Small intestine (tissue), 16 donors: ENCODE measurements at places on chromosomes 5 and 9. TPM values are rescaled to one million over a fixed set of nuclear protein-coding genes. Genes with fewer than 3 reads are reported as not detected.
A peak's percentile ranks its signal among the peaks of the same experiment; 100 is the strongest.

The SPAAR gene
- 0.81 TPM for polyA plus RNA-seq

DNA sequence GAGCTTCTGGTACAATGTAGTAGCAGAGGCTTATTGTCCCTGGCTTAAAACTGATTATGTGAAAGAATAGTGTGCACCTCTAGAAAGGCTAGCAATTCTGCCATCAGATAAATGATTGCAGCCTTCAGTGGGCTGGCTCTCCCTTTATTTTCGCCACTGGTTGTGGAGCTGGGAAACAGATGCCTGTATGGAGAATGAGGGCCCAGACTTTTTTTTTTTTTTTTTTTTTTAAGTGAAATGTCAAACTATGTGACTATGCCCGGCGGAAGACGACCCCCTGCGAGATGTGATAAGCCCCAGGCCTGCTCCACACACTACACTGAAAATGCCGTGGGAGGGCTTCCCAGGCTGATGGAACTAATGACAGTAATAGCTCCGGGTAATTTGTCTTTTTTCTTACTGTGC, 28.7 kb downstream of the ISL1 start:
- DNase-seq: no peak

The TNFSF8 gene
- polyA plus RNA-seq: 1.2 TPM

DNA sequence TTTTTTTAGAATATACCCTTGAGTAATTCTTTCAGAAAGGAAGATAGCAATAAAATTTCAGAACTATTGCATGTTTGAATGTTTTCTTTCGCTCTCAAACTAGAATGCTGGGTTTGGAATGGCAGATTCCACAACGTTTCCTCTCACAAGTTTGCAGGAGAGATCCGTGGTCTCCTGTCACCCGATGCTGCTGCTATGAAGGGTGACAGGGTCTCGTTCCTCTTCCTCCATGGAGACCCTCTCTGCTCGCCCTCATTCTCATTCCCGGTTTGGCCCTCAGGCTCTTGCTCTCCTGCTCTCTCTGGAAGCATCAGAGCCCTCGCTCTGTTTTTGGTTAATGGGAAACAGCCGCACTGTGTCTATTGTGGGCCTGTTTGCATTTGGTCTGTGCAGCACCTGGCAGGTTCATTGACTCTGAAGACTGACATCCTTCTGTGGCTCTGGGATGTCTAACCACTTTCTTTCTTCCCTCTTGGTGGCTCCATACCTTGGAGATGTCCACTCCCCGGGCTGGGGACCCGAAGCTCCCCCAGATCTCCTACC, 12.6 kb upstream of the FAM163B start:
- DNase-seq: no peak

- peak; percentile 25 for DNase-seq
Measured at GRCh38 chr9:124011460-124012301, at the start of gene LHX2. Gene LHX2 (plus strand): TSS chr9:124011768. CDS start chr9:124012349, 581 bp downstream.

DNA sequence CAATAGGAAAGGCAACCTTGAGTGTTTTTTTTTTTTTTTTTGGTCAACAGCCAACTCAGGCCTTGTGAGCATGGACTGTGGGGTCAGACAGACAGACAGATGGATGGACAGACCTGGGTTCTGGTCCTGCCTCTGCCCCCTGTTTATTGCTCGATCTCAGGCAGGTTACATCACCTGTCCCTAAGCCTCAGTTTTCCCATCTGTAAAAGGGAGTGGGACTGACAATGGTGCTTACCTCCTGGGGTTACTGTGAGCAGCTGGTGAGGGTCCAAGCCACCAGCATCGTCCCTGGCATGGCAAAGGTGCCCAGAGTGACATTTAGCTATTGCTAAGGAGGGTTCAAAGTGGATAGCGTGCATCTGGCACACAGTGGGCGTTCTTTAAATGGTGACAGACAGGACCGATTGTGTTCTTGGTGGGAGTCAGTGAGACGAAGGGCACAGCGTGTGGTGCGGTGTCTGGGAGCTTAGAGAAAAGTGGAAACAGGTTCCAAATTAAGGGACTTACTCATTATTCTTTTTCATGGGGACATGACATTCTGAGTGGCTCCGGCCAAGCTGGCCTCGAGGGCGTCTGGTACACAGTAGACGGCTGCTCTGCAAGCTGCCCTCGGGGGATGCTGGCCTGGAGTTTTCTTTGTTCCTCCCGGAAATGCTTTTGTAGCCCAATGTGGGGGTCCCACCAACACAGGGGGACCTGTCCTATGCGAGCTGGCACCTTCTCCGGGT, 72.1 kb downstream of the COL27A1 start:
- DNase-seq: no peak

DNA sequence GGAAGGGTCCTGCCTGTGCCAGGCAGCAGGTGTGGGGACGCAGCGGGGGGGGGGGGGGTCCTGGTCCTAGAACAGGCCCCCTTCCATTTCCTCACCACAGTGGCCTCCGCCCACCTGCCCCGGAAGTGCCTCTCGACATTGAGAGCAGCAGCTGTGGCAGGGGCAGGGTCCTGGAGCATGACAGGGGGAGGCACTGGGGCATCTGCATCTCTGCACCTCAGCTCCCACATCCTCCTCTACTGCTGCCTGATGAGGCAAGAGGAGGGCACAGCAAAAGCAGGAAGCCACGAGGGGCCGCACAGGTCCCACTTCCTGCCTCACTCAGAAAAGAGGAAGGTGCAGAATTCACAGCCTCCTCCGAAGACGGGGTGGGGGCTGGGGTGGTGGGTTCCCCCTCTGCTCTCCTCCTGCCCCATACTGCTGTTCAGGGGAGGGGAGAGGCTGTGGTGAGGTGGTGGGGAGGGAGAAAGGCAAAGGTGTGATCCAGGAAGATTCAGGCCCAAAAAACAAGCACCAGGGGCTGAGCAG, 14.8 kb downstream of the AKNA start:
- DNase-seq: no peak

The RNF208 gene
- 10.8 TPM for polyA plus RNA-seq

DNA sequence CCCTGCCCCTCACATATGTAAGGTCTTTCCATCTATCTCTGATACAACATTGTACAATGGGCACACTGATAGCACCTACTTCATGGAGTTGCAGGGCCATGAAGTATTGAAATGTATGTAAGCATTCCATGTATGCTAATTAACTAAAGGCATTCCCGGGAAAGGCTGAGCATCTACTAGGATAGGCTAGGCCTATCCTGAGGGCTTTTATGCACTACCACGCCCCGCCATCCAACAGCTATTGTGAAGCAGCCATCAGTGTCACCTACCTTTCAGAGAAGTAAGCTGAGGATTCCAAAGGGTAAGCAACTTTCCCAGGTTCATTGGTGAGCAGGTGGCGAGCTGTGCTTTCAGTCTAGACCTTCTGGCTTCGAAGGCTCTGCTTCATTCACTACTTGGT, 47.6 kb downstream of the NSG2 start:
- DNase-seq: no peak

GRCh38 chr5:133967698-133968203, 674 bp downstream of the C5orf15 start:
- peak; percentile 75 for DNase-seq

DNA sequence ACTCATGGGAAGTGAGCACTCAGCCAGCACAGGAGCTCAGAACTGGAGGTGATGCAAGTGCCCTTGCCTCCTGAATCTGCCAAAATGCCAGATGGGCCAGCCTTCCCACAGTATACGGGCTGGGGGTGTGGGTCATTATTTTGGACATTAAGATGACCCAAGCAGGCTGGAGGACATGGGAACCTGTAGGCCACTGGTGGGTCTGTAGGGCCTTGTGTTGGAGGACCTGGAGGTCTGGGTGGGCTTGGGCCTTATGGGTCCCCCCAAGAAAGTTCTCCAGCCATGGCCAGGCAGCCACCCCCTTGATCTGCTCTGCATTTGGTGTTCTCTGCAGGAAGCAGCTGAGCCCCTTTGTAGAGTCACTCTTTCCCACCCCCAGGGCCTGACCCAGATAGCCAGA, 71.0 kb upstream of the ANGPTL2 start:
- no peak for DNase-seq

The SOX30 gene
- polyA plus RNA-seq: 0.22 TPM

The CCL27 gene
- polyA plus RNA-seq: 0.09 TPM

The ANKRD18A gene
- polyA plus RNA-seq: 0.27 TPM

DNA sequence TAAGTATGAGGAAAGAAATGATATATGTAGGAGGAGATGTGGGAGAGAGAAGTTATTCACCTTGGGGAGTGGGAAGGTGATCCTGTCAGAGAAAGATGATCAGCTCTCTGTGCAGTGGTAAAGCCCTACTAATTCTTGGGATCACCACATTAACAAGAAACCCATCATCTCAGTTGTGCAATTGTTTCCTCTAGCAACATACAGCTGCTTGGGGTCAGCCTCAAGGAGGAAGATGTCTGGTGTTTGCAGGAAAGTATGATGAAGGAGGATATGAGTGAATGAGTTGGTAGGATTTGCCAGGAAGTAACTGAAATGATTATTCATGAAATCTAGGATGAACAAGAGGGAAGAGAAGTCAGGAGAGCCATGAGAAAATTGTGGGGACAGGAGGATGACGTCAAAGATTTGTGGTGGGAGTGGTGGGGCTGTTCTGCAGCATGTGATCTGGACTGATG, 50.1 kb downstream of the TNFSF8 start:
- DNase-seq: no peak

GRCh38 chr5:137086342-137086741, 412.8 kb downstream of the SPOCK1 start:
- no peak for DNase-seq

DNA sequence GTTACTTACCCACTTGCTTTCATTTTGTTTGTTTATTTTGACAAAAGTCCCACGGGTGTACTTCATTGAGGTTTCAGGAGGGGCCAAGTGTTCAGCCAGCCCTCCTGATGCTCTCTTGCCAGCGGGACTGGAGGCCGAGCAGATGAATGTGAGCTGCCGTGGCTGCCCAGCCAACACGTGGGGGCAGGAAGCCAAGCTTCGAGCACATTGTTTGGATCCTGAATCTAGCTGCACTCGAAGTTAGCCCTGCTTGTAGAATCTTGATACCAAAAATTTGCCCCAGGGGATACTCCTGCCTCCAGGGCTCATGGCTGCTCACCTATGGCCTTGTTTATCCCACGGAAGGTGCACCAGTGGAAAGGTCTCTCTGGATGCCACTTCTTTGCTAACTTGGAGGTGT, 49.3 kb downstream of the RASGEF1C start:
- DNase-seq: no peak

- DNase-seq: peak; percentile 69
Measured at GRCh38 chr5:88269222-88269771, 652 bp upstream of the TMEM161B start.

GRCh38 chr9:110048403-110048975, 159.5 kb downstream of the C9orf152 start:
- DNase-seq: peak; percentile 85

GRCh38 chr5:77249475-77249874, 39.0 kb downstream of the PDE8B start:
- no peak for DNase-seq

DNA sequence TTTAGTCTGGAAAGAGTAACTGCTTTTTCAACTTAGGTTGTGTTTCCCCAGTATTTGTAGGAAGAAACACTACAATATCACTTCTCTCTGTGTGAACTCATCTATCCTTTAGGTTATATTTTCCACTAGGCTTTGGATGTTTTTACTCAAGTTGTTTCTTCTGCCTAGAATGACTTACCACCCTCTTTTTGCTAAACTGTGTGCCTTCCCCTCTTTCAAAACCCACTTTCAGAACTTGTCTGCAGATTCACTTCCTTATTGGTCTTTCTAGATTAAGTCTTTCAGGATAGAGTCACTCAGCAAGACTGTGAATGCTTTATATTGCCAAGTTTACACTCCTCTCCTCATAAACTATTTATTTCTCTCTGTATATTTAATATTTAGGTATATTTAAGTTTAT, 14.2 kb upstream of the CAST start:
- DNase-seq: no peak

The PCDHGB7 gene
- 1.8 TPM for polyA plus RNA-seq

DNA sequence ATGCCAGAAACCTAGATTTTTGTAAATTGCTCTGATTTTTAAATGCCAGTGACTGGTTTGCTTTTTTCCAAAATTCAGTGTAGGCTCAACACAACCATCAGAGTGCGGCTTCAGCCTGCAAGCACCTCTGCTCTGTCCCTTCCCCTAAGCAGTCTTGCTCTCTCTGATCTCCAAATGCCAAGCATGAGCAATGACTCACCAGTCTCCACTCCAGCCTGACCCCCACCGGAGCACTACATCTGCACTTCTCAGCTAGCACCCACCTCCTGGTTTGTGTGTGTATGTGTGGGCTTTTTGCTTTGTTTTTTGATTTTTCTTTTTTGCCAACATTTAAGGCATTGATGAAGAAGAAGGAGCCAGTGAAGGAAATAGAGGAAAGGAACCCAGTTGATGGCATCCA, 61.4 kb upstream of the ADRA1B start:
- DNase-seq: no peak

- no peak for DNase-seq
Measured at GRCh38 chr5:163565492-163565891, 60.1 kb downstream of the MAT2B start.

The MVB12B gene
- 4.3 TPM for polyA plus RNA-seq

DNA sequence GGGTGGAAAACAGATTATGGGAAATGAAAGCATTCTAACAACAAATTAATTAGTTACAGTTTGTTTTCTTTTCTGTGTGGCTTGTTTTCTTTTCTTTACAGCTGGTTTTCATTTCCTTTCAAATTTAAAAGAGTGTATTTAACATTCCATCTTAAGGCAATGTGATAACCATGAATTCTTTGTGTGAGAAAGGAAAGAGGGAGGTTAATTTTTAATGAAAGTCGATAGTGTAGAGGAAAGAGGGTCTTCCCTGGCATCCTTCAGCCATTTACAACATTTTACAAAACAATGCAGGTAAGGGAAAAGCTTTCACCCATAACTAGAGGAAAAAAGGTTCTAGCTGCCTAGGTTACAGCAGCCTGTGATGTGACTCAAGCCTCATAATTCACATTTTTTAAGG, 43.9 kb upstream of the IL33 start:
- DNase-seq: no peak

GRCh38 chr5:150519978-150520377, 12.0 kb downstream of the NDST1 start:
- DNase-seq: no peak

The PRR16 gene
- 3.0 TPM for polyA plus RNA-seq

The PIP5KL1 gene
- 0.40 TPM for polyA plus RNA-seq

- no peak for DNase-seq
Measured at GRCh38 chr9:94298949-94299599, 29.4 kb downstream of the NUTM2F start.

The ORM1 gene
- polyA plus RNA-seq: not detected

The LHX6 gene
- 0.45 TPM for polyA plus RNA-seq

The ENTPD2 gene
- 11.0 TPM for polyA plus RNA-seq
